ENCODE measurements at places on chromosomes 1 and 21.

GRCh38 chr1:31772669-31773248 lies 8.6 kb upstream of the ADGRB2 start:
- no peak for DNase-seq

DNA sequence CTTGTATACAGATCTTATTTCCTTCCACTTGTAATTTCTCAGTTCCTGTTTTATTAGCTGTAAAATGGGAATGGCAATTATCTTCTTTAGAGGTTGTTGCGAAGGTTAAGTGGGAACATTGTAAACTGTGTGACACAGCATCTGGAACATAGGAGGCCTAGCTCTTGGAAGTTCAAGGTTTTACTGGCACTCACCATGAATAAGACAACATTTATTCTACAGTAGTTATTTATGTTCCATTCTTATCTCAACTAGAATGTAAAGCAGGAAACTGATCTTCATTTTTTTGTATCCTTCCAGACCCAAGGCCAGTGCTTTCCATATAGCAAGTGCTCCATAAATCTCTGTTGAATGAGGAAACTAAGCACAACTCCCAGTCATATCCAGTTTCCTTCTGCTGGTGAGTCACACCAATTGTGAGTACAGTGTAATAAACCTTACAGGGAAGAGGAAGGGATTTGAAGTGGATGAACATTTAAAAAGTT lies 1.4 kb downstream of the BCL10 start:
- DNase-seq, result no peak

DNA sequence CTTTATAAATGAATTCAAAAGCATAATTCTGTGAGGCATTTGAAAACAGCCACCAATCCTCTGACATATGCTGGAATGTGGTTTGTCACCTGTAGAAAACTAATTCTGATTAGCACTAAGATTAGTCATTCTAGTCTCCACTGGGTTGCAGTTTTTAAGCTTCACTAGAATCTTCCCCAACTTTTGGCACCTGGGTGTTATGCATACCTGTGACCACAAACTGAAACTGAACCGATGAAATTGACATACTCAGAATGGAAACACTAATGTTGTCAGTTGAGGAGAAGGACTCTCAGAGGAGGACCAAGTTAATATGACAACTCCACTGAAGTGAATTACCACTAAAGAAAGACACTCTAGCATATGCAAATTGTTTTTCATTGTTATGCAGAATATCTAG lies 285.8 kb upstream of the NEGR1 start:
- DNase-seq, result no peak

DNA sequence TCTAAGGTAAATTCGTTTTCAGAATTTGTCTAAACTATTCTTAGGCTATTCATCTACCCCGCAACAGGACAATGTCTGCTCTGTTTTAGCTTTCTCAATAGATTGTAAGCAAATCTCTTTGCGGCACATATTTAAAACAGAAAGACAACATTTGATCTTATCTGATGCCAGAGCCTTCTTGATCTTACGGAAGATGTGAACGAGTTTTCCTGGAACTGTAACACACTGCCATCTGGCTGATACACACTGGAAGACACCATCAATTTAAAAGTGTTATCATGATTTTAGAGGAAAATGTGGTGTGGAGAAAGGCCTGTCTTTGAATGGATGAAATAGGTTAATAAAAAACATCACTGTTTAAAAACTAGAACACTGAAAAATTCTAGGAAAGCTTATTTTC lies 36.1 kb downstream of the COA6 start:
- DNase-seq, result no peak

DNA sequence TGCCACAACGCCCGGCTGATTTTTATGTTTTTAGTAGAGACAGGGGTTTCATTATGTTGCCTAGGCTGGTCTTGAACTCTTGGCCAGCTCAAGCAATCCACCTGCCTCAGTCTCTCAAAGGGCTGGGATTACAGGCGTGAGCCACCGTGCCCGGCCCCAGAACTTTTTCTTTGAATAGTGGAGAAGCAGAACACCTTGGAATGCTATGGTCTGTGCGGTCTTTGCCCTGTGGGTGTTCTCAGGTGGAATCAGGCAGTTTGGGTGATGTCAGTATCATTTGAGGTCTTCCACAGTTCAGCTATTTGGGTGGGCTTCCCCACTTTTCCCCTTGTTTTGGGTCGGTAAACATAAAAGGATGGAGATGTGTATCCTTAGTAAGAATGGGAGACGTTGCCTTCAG lies 17.6 kb downstream of the CAMTA1 start:
- no peak for DNase-seq

DNA sequence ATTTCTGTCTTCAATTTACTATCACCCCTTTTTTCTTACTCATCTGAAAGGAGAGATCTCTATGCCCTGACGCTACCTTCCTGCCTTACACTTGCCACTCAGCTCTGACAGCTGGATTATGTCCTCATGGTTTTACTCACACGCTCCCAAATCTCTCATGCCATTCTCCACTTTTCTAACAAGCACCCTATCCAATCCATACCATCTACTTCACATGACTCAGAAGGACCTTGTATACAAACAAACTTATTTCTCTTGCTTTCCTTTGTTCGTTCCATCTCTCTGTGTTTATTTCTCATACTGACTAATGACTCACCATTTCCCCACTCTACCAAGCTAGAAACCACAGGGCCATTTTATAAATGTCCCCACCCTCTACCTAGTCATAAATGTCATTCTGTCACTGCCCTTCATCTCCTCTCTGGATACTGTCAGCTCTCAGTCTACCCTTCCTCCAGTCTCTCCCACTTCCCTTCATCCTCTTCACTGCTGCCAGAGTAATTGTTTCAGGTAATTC lies 87.3 kb downstream of the USP24 start:
- DNase-seq, result no peak
